ENCODE measurements at places on chromosomes 2 and 18. TPM values are rescaled to one million over a fixed set of nuclear protein-coding genes. Genes with fewer than 3 reads are reported as not detected.

GRCh38 chr2:164126960-164127660, 391.3 kb upstream of the FIGN start:
- DNase-seq, result no peak

DNA sequence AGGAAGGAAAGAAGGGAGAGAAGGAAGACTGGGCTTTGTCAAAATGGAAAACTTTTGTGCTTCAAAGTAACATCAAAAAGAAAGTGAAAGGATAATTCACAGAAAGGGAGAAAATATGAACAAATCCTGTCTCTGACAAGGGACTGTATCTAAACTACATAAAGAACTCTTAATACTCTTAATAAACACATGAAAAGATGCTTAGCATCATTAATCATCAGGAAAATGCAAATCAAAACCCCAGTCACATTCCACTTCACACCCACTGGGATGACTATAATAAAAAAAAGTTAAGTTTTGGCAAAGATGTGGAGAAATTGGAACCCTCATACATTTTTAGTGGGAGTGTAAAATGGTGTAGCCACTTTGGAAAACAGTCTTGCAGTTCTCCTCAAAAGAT, 11.8 kb upstream of the ZFP36L2 start:
- DNase-seq, result no peak

GRCh38 chr2:26344581-26345282, 1.2 kb upstream of the SELENOI start:
- peak; percentile 65 for DNase-seq

GRCh38 chr18:52723550-52723970, 383.6 kb downstream of the DCC start:
- DNase-seq, result peak; percentile 58

DNA sequence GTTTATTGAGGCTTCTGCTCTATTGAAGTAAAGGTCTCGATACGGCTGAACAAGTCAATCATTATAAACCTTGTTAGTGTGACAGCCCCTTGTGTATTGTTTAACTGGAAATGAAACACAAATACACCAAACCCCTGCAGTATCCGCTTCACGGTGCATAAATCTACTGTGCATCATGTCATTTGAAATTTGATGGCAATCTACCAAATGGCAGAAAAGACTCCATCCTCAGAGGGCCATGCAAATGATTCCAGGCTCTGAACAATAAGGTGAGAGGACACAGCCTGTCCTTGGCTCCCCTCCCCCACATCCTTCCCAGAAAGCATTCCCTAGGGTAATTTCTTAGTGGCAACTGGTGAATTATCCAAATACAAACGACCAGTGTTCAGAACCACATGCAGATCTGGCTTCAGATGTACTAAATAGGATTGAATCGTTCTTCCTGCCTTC, 80.6 kb downstream of the ADCYAP1 start:
- no peak for DNase-seq

DNA sequence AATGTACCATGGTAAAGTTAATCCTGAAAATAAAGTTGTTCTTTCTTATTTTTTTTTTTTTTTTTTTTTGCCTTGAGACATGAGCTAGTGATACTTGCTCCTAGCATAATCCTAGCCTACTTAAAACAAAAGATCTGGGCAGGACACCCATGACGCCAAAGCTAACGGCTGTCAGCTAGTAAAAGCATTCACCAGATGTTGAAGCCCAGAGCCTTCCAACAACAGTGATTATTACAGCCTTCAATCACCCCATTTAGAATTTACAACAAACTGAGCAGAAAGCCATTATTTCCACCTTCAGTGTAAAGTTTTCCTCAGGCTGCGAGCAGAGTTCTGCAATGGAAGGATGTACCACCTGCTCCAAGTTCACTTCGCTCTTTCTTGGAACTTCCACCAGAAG, 259.5 kb downstream of the SP3 start:
- no peak for DNase-seq

DNA sequence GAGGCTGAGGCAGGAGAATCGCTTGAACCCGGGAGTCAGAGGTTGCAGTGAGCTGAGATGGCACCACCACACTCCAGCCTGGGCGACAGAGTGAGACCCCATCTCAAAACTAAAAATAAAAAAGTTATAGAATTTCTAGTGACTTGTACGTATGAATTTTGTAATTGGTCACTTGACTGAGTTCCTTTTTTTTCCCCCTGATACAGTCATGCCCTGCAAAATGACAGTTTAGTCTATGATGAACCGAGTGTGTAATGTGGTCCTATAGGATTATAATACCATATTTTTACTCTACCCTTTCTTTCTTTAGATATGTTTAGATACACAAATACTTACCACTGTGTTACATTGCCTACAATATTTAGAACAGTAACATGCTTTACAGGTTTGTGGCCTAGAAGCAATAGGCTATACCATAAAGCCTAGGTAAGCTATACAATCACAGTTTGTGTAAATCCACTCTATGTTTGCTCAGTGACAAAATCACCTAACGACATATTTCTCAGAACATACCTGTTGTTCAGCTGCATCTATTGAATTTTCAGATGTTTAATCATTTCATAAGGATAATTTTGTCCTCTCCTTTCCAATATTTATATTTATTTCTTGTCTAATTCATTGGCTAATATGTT, 25.4 kb downstream of the SOCS6 start:
- no peak for DNase-seq

DNA sequence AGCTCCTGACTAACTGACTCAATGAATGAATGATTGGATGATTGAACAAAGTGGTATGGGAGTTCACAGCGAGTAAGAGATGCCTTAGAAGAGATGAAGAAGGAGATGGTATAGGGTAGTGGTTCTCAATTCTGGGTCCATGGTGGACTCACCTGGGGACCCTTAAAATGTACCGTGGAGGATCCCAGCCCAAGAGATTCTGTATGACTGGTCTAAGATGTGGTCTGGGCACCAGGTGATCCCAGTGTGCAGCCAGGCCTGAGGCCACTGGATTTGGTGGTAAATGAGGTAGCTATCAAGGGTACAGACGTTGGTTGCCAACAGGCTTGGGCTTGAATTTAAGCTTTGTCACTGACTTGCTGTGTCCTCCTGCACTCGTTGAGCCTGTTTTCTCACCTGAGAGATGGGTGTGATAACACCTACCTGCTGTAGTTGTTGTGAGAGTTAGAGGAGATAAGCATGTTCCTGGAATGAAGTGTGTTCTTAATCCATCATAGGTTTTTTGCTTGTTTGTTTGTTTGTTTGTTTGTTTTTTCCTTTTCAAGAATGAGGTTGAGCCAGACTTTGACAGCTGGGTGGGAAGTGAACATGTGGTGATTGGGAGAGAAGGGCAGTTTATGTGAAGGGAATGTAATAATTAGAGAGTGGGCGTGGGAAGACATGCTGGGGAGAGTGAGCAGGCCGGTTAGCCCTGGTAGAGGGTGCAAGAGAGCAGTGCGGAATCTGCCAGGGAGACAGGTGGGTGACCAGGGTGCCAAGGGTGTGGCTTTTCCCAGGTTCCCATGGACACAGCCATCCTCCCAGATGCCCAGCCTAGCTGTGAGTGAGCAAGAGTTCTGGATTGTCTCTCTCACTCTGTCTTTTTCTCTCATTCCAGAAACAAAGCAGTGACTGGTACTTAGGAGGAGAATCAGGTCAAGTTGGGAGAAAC, 31.4 kb upstream of the IL1B start:
- DNase-seq, result no peak

Gene RBMS1
- 25.6 TPM for polyA plus RNA-seq

Gene CHN1
- 6.5 TPM for polyA plus RNA-seq

- no peak for DNase-seq
Observed at GRCh38 chr2:31402388-31402787, 12.2 kb downstream of the XDH start.

GRCh38 chr2:112256654-112257053, 1.8 kb upstream of the ZC3H8 start:
- DNase-seq, result no peak

Gene CIB4
- polyA plus RNA-seq, result not detected

DNA sequence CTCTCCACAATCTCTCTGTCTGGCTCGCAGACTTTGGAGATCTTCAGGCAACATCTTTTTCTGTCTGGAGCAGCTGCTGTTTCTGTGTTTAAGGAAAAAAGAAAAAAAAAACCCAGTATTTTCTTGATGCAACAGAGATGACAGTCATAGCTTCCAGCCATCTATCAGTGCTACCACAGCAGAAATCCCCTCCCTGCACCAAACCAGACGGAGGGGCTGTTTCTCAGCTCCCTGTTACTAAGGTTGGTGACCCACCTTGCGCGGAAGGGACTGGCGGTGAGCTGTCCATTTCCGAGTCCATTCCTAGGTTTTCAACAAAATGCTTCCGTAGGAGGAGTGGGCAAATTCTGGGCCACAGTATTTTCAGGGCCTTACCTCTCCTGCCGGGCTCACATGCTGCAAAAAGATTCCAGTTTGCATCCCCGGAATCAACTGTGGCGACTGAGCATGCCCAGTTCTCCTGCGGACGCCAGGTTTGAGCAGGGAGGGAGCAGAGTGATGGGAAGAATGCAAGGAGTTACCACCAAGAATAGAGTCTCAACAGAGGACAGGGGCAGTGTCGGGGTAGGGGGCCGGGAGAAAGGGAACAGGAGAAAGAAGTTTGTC, 1.2 kb downstream of the SLC4A10 start:
- peak; percentile 2 for DNase-seq

DNA sequence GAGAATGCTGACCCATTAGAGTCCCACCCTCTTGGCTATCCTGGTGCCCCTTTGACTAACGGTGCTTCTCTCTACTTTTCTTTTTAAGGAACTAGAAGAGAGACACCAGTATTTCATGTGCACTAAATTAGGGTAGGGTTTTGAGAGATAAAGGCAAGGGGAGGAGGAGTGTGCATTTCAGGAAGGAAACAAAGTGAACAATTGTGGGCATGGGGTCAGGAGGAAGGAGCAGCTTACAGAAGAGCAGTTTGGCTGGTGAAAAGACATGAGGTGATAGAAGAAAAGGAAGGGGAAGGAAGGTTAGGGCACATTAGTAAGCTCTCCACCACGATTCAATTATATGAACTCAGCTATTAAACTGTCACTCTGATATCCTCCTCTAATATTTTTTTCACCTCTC, 105.8 kb upstream of the CTAGE1 start:
- no peak for DNase-seq

- DNase-seq, result no peak
Observed at GRCh38 chr2:65108780-65109179, 21.1 kb downstream of the RAB1A start.

Gene TPGS2
- 75.0 TPM for polyA plus RNA-seq

Gene HAAO
- polyA plus RNA-seq, result 57.2 TPM

Gene TMEM163
- 2.6 TPM for polyA plus RNA-seq

DNA sequence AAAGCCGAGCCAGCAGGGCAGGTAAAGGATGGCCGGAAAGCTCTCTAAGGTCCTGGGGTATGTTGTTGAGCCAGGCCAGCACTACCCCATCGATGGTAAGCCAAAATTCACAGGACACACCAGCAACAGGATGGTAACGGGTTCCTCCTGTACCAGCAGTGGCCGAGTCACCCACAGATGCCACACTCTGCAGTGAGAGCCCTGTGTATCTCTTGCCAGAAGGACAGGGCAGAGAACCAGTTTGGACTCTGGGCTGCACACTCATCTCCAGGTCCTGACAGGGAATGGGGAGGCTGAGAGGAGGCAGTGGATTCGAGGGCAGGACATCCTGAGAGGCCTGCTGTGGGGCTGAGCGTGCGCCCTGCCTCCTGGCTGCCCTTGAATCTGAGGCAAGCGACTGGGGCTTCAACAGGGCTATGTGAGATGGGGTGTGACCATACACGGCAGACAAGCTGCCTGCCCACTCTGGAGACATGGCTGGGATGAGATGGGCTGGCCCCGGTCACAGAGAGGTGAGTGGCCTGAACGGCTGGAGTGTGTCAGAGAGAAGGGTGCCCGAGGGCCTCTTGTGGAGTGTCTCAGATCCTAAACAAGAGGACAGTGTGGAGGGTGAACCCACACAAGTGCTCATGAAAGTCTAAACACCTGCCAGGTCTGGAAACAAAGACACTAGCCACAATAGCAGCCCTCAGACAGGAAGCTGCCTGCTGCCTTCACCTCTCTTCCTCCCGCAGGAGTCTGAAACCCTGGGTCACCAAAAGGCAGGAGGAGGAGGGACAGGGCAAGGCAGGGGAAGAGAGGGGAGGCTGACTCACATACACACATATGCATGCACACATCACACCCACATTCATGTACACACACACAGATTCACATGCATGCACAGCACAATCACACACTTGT, 182.3 kb downstream of the LOXHD1 start:
- DNase-seq, result peak; percentile 12

Gene SLC19A3
- polyA plus RNA-seq, result 8.3 TPM

- no peak for DNase-seq
Observed at GRCh38 chr2:201220102-201220570, 37.2 kb downstream of the CASP10 start.

Gene PUM2
- 22.0 TPM for polyA plus RNA-seq

DNA sequence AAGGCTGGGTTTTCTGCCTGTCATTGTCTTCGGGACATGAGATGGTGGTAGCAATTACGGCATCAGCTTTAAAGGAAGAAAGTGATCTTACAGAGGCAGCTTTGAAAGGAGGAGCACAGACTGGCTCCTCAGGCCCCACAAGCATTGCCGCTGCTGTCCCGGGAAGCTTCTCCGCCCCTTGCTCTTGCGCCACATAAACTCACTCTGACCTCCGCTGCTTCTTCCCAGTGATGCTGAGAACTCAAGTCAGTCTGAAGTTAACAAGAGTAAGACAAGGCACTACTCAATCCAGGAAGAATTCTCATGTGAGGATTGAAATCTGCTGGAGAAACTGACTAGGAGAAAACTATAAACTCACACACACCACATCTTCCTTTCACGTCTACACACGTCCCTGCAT, 112.4 kb upstream of the RIOK3 start:
- no peak for DNase-seq

Data from kidney (tissue), 22 donors.